ENCODE measurements at places on chromosomes 3 and 15. TPM values are rescaled to one million over a fixed set of nuclear protein-coding genes. Genes with fewer than 3 reads are reported as not detected.

Gene ERC2
- 0.76 TPM for total RNA-seq

Gene KCNMB2
- 1.8 TPM for total RNA-seq

Gene HTR3E
- total RNA-seq: not detected

Gene UACA
- total RNA-seq: 25.8 TPM

Gene GAP43
- 0.22 TPM for total RNA-seq

DNA sequence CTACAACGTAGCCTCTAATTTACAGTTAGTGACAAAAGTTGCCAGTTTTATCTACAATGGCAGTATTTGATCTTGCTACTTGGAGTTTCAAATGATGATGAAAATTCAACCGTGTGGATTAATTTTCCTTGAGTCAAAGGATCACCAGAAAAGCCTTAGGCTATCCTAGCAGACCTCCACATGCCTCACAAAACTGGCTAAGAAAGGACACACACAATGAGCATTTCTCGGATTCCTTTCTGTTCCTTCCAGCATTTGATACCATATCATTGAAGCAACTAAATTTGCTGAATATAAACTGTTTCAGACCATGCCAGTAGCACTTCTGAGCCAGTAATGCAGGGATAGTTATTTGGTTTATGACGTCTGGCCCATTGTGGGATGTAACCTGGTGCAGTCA lies 587.4 kb upstream of the MDFIC2 start:
- no peak for DNase-seq

DNA sequence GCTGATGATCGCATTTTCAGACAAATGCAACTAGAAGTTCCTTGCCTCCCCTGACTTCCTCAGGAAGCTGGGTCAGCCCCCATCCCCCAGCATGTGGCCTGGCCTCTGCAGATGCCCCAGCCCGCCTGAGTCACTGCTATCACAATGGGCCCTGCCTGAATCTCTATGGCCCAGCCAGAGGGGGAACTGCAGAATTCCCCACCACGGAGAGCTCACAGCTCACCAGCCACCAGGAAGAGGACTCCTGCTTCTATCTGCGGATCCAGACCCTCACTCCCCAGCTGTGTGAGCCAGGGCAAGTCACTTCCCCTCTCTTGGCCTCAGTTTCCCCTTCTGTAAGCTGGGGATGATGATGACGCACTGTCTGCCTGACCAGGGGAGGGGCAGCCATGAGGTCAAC lies 6.9 kb downstream of the PLXND1 start:
- peak; percentile 90 for DNase-seq

DNA sequence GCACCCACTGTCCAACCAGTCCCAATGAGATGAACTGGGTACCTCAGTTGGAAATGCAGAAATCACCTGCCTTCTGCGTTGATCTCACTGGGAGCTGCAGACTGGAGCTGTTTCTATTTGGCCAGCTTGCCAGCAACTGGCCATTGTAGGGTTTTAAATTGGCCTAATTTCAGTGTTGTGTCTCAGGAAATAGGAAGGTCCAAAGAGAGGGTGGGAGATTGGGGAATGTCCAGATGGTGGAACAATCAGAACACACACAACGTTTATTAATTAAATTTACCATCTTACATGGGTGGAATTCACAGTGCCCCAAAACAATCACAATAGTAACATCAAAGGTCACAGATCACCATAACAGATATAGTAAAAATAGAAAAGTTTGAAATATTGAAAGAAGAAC lies 189.5 kb downstream of the ZNF385D start:
- DNase-seq: no peak

GRCh38 chr3:58567251-58567515 lies 10.0 kb downstream of the FAM107A start:
- no peak for DNase-seq

DNA sequence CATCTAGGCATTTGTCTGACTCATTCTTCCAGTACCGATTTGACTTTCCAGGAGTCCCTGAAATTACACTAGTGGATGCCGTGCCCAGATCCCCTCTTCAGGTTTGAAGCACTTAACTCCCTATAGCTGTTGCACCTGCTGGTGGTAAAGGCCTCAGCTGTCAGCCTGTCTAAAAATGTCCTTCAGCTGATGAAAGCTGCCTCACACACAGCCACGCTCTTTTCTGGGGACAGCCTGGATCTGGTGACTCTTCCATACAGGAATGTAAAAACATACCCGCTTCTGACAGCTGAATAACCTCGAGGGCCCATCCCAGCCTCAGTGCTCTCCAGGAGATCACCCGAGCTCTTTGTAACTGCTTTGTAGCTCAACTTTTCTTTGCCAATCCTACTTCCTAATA lies 534.1 kb upstream of the GRM7 start:
- no peak for DNase-seq

- DNase-seq: no peak
These were observed 34.6 kb downstream of the CTXND1 start for GRCh38 chr15:80217327-80217900.

GRCh38 chr3:152298393-152299248 lies 29.9 kb downstream of the MBNL1 start:
- DNase-seq: peak; percentile 45

DNA sequence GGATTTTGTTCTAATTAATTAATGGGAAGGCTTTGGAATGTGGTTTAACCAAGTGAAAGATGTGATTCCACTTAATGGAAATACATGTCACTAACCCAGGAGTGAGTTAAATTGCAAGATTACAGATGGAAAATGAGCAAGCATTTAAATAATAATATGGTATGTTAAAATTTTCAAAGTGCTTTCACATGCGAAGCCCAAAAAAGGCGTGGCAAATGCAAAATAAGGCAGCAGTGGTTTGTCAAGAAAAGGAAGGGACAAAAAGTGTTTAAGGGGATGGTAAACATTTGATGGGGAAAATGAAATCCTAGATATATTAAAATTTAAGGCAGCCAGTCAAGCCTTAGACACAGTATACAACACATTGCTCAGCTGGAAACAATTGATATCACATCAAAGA lies 2.9 kb downstream of the TICRR start:
- DNase-seq: no peak

DNA sequence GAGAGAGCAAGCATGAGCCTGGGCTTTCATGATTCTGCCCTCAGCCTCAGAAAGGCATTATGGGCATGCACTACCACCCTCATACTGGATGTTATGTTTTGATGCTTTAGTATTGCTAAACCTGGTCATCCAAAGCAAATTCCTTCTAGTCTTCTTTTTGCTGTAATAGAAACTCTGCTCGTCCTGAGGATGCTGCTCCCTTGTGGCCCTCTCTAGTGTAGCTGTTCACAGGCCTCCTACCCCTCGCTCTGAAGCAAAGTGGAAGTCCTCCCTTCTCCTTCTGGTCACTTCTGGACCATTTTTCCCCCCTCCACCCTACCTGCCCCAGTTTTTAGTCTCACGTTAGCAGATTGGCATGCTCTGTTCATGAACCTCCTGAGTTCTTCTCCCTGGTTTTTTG lies 22.9 kb upstream of the CCNL1 start:
- no peak for DNase-seq

DNA sequence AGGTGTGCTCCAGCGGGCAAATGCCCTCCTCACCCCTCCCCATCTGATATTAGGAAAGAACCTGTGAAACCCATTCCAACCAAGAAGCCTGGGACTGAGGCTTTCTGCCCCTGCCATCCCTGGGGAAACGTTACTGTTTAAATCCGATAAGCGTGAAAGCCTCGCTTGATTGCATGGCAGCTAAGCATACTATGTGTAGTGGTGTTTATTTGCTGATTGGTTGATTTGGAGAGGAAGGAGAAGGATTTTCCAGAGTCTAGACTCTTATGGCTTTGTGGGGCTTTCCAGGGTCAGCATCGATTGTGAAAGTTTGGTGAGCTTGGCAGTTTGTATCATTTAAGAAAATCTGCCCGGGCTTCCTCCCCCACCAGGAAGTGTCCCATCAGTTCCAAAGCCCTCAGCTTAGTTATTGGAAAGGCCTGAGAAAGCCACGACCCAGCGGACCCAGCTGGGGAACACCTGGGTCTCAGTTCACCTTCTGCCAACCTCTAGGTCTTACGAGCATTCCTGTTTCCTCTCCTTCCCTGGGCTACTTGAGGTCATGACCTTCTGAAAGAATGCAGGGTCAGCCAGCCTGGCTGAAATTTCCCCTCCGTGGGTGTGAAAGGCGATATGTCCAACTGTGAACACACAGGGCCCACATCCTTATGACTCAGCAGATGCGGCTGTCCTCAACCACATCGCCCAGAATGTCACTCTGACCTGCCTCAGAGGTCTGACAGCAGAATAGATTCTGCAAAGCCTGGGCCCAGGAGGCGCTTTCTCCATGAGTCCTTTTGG lies 62.8 kb upstream of the HERC1 start:
- no peak for DNase-seq

GRCh38 chr15:60477916-60478565 lies 901 bp downstream of the ICE2 start:
- no peak for DNase-seq

DNA sequence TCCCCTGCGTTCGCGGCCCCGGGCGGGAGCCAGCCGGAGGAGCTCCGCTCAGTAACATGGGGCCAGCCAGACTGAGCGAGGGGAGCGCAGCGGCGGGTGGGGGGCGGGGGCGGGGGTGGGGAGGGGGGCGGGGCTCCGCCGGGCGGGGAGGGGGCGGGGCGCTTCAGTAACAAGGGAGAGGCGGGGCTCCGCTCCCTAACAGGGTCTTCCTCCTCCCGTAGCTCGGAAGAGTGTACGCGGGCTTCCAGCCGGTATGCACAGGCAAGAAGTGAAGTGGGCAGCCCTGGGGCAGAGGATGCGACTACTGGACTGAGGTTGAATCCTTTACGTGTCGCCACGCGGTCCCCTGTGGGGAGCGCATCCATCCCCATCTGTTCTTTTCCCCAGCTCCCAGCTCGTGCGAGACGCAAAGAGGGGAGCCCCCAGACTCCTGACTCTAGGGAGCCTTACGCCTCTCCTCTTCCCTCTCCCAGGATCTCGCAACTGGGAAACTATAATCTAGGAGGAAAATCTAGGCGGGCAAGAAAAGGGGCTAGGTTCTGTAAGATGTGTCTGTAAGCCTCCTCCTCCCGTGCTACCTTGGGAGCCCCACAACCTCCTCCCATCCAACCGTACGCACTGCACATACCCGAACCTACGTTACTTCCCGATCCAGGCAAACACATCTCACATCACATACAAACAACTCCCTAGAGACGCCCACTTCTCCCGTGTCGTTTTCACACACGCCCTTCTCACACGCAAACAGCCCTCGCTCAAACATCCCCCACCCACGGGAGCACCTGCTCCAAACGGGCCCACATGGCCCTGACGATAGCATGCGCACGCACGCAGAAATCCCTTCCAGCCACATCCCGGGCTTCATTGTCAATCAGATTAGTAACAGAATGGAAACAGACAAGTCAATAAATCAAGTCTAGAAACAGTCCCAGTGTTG lies at the start of gene SHF:
Gene SHF, minus strand, starts transcription at position 73 of the 937 bp plus-strand sequence. Its CDS starts 15 bp downstream, at position 58.
- DNase-seq: peak; percentile 85

GRCh38 chr15:85741021-85741421 lies 53.7 kb downstream of the KLHL25 start:
- DNase-seq: no peak

DNA sequence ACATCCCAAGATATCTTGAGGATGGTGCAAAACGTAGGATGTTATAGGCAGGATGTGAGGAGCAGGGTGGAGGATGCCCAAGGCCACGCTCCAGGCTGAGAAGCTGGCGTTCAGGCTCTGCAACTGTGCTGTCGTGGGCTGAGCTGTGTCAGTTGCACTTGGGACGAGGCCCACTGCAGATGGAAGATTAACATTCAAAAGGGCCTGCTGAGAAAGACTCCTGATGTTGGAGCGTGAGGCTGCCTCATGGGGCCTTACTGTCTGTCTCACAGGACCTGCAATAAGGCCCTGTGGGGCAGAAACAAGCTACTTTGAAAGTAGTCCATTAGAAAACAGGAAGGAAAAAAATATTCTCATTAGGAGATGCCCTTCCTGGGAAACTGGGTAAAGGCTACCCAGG lies 60.6 kb upstream of the SEC61A1 start:
- no peak for DNase-seq

DNA sequence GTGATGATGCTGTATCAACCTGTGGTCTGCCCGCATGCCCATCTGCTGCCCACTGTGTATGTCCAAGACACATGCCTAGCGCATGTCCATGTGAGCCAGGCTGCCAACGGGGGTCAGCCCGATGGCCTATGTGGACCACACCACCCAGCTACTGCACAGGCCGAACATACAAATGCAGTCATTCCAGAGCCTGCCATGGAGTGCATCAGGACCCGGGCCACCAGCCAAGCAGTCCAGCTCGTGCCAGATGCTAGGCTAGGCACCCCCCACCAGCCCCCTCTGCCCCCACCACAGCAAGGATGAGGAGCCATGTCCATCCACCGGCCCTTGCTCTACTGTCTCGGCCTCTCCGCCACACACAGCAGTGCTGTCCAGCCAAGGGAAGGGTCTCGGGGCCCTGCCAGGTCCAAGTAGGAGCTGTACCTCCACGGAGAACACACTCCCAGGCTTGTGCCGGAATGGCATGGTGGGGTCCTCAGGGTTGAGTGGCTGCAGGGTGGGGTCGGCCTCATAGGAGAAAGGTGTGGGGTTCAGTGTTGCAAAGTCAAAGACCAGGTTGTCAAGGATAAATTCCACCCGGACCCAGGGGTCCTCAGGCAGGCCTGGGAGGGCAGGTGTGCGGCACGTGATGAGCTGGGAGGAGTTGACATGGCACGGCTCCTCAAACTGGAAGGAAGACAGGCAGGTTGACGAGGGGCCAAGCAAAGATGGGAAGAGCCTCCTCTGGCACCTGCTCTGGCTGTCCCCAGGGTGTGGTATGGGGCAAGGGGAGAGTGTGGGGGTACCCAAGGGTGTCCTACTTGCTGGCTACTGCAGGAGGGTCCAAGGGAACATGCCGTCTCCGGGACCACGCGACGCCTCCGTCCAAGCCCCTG lies 15.3 kb downstream of the PLXNB1 start:
- DNase-seq: peak; percentile 55

DNA sequence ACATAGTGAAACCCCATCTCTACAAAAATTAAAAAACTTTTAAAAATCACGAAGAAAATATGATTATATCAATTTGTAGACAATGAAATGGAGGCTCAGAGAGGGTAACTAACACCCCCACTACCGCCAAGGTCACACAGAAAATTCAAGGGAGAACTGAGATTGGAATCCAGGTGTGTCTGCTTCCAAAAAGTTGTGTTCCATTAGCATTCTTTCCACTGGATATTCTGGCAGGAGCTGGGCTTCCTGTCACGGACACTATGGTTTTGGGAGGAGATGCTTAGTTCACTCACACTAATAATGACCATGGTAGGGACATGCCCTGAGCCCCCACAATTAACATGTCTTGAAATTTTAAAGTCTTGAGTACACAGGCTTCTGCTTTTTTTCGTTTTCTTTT lies 28.8 kb downstream of the CTSH start:
- DNase-seq: no peak

DNA sequence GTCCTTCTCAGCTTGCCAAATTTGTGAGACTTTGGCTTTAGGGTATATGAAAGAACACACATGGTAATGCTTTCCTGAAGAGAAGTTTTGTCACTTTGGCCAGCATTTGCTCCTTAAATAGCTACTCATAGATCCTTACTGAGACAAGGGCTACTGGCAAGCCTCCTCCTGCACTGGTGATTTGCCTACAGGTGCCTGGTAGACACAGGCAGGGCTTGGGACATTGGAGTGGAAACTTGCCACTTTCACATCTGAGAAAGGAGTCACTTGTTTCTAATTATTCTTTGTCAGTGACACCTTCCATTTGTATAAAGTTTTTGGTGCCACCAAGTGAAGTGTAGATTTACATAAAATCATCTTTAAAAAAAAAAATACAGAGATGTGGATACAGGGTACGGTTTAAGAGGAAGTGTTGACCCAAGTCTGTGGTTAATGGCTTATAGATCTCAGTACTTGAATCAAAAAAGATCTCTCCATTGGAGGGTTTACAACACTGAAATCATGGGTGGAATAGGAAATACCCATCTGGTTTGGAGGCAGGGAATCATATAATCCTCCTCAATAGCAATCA lies 132.8 kb upstream of the GADL1 start:
- no peak for DNase-seq

Measured in Right ventricle myocardium inferior (tissue), 1 donor.